Renal cortex interstitium (tissue), 15 donors: ENCODE measurements at places on chromosomes 7 and 10.

GRCh38 chr10:17073725-17074540 lies 55.7 kb downstream of the CUBN start:
- DNase-seq: no peak

DNA sequence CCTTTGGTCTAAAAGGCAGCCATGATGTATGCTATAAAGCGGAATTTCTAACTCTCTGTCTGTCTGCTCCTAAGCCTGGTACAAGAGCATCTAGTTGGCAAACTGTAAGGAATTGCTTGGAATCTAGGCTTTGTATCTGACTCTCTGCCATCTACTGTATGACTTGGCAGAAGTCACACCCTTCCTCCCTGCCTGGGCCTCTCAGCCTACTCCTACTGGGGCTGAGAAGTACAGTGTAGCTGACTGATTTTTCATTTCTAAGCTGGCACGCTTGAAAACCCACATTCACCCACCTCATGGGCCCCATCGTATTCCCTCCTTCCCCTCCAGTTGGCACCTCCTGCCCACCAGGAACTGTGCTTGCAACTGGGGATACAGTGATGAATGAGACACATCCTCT lies 435.2 kb downstream of the PLXNA4 start:
- no peak for DNase-seq

DNA sequence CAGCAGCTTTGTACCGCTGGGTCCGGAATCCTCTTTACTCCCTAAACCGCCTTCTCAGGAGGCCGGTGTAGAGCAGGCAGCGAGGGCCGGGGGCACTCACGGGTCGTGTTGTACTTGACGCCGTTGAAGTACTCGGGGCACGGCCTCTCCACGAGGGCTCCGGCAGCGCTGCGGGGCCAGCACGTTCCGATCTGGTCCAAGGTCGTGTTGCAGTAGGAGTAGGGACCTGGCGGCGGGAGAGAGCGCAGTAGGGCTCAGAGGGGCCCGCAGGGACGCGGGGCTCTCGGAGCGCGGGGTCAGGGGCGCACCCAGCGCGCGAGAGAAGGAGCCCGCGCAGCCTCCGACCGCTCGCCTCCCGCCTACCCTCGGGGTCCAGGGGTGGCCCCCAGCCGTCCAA lies 443 bp downstream of the CRHR2 start:
- DNase-seq: no peak

DNA sequence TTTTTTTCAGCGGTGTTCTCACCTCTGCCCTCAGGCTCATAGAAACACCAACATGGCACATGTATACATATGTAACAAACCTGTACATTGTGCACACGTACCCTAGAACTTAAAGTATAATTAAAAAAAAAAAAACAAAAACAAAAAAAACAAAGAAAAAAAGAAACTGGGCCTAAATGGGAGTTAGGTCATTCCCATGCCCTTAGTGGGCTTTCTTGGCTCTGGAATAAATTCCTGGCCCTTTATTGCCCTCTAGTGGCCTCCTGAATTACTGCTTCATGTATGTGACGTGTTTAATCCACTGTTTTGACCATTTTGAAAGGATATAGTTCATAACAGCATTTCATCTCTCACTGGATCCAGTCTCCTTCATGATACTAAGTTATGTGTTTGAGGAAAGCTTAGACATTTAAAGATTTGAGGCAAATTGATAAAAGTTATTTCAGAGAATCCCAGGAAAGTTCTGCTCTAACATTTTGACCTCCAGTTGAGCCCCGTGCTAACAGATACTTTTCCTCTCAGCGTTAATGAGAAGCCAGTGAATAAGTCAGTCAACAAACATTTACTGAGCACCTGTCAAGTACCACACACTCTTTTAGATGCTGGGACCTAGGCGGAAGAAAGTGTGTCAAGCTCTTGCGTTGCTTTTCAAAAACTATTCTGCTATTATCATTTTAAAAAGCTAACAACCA lies 54.7 kb upstream of the SYPL1 start:
- DNase-seq: peak; percentile 61
